ENCODE measurements at places on chromosomes 13 and 19.

- DNase-seq: no peak
These were observed 58.3 kb downstream of the RAB20 start for GRCh38 chr13:110503037-110503901.

DNA sequence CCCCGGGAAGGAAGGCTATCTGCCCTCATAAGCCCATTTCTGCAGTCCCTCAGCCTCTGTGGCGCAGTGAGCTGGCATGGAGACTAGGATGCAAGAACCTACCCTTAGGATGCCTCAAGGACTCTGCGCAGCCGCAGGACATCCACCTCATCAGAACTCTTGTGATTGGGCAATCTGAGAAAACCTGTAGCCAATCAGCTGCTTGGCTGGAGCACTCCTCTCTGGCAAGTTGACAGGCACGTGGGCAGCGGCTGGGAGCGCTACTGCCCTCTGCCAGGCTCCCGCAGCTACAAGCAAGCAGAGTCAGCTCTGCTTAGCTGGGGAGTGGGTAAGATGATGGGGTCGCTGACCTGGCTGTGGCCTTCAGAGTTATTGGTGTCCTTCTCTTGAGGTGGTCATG is 1.5 kb upstream of the ECSIT start:
- peak; percentile 80 for DNase-seq

DNA sequence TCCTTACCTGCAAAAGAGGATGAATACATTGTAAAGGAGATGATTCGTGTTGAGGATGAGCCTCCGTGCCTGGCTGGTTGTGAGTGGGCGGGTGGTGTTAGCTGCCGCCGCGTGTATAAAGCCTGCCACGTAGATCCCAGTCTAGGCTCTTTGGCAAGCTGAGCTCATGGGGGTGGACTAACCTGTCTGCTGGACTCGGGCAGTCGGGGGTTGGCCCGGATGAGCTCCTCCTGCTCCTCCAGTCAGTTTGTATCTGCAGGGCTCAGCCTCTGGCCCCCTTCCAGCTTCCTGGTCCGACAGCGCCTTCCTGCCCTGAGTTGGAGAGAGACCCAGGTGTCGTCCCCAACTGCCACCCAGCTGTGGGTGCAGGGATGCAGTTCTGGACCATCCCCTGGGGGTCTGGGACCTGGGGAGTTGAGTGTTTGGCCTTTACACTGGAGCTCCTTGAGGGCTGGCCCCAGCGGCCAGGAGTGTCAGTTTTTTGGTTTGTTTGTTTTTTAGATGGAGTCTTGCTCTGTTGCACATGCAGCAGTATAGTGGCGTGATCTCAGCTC is 20.9 kb downstream of the TECR start:
- DNase-seq: no peak

- DNase-seq: peak; percentile 23
These were observed 26.7 kb downstream of the FLT1 start for GRCh38 chr13:28468023-28468915.

DNA sequence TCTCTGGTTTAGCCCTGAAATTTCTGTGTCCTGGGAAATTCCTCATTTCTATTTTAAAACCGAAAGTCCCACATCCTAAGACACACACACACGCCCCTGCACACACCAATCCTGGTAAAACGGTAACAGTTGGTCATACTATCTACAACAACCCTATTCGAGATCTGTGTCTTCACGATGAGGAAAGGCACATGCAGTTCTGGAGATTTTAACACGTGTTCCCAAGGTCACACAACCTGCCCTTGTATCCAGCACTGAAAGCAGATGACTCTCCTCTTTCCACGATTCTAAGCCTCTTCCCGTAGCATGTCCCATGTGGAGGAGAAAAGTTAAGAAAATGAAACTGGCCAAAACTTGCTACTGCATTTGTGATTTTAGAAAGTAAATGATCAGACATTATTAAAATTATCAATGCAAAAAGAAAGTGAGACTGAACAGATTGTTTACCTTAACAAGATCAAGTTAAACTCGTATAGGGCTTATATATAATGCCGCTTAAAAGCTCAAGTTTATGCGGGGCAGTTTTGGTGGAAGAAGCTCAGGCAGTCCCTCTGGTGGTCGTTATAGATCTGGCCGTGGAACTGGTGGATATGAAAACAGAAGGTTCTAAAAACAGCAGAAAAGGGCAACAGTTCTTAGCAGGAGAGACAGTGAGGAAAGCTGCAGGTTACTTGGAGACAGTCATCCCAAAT is 32.7 kb downstream of the VSTM1 start:
- peak; percentile 68 for DNase-seq

- DNase-seq: no peak
These were observed 3.9 kb downstream of the CD209 start for GRCh38 chr19:7743425-7743841.

GRCh38 chr19:14182476-14182875 is 23.5 kb downstream of the ADGRL1 start:
- DNase-seq: no peak

GRCh38 chr13:113976711-113977684 is 3.1 kb upstream of the C13orf46 start:
- no peak for DNase-seq

GRCh38 chr13:28423010-28423409 is 71.9 kb downstream of the FLT1 start:
- peak; percentile 35 for DNase-seq

All from Kasumi-1 (cell line).